ENCODE measurements at places on chromosomes 12 and 14.
A peak's percentile ranks its signal among the peaks of the same experiment; 100 is the strongest.

DNA sequence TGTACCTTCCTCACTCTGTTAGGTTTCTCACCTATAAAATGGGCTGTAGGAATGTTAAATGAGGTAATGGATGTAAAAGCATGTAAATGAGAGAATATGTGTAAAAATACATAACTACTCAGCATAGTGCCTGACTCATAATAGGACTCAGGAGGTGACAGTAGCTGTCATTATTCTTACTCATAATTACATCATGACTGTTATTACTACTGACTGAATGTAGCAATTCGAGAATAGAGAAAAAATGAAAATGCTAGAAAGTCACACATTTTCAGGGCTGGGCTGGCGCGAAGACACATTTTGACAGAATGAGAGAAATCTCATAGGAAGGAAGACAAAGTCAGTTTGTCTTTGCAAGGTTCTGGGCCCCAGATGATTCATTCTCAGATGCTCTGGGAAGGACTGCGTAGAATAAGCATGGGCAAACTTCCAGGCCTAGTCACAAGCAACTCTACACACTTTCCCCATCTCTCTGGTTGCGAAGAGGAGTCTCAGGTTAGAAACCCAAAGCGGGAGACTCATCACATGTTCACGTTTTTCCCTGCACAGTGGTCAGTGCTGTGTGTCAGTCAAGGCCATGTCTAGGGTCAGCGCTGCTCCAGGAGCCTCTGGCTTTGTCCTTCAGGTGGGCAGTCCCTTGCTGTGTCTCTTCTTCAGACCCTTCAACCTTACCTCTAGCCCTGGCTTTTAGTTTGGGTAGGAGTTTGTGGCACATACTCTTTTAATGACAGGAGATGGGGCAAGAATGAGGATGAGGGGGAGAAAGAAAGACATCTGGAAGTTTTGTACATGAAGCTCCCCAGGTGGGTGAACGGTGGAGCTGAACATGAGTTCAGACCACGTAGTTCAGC is 8.4 kb downstream of the GPRC5A start:
- peak; percentile 43 for DNase-seq

- no peak for DNase-seq
These were observed 373.5 kb upstream of the CLEC14A start for GRCh38 chr14:38629412-38629811.

DNA sequence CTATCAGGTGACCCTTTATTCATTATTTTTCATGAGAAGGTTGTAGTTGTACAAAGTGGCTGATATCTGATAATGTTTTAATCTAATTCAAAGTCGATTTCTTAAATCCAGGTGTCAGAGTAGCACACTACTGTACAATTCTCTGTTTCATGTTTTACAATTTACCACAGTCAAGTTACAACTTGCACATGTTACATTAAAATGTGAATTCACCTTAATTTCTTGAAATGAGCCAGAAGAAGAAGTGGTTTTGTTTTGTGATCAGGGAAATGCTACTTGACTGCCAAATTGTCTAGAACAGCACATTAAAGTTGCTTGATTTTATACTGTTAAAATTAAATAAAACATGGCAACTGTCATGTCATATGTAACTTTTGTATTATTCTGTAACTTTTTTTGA is 23.2 kb downstream of the LRRK2 start:
- no peak for DNase-seq

DNA sequence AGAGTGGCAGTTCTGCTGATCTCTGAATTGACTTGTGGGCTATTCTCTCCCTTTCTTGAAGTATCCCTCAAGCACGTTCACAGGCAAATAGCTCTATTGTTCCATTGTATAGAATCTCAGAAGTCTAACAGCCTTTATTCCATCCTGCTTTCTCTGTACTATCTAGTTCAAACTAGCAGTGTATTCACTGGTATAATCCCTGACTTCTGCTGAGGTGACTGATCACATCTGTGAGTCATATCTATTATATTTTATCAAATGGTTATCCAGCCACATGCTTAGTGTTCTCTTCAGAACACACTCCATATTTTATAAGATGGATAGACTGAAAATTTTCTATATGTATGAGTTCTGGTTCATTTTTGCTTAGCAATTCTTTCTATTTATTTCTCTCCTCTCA is 866.1 kb downstream of the C12orf50 start:
- DNase-seq = no peak

DNA sequence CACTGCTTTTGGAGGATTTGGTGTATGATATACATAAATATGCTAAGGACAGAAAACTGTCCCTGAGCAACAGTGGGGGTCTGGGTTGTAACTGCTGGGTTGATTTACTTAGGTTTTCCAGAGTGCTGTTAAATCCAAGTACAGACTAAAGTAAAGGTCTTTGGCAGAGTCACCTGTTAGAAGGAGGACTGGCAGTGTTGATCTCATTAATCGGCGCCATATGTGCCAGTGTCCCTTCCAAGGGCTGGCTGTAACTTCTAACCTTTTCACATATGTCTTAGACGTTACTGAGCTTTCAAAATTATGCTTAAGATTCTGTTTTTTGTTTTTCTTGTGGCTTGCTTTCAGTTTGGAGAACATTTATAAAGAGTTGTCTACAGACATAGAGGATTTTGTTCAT is 5.1 kb downstream of the UNG start:
- DNase-seq = no peak

DNA sequence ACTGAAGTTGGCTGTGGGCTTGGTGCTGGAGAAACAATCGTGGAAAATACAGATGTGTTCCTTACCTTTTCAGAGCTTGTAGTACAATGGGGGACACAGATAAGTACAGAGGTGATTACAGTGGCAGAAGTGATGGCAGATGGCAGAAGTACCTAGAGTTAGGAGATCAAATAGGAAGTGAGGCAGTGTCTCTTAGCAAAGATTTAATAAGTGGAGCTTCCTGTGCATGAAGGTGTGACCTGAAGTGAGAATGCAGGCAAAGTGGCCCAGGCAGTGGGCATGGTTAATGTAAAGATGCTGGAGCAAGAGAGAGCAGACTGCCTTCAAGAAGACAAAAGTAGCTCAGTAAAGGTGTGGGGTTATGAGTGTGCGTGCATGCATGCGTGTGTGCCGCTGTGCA is 16.0 kb downstream of the LRRK2 start:
- DNase-seq = no peak

- no peak for DNase-seq
These were observed 68.5 kb downstream of the RNF34 start for GRCh38 chr12:121468499-121468801.

DNA sequence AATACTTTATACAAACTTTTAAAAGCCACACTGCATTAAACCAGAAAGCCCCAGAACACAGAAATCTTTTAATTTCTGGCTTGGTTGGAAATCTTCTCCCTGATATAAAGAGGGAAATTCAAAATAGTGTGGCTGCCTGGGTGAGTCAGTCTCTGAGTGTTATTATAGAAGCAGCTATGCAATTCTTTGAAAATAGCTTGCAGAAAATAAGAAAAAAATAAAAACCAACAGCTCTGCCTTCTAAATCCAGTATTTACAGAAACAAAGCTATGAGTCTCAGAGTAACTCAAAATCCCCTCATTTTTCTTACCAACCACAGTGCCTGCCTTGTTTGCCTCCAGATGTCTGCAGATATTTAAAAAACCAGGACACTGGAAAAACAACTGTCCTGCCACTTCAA is 68.6 kb upstream of the FERMT2 start:
- no peak for DNase-seq

DNA sequence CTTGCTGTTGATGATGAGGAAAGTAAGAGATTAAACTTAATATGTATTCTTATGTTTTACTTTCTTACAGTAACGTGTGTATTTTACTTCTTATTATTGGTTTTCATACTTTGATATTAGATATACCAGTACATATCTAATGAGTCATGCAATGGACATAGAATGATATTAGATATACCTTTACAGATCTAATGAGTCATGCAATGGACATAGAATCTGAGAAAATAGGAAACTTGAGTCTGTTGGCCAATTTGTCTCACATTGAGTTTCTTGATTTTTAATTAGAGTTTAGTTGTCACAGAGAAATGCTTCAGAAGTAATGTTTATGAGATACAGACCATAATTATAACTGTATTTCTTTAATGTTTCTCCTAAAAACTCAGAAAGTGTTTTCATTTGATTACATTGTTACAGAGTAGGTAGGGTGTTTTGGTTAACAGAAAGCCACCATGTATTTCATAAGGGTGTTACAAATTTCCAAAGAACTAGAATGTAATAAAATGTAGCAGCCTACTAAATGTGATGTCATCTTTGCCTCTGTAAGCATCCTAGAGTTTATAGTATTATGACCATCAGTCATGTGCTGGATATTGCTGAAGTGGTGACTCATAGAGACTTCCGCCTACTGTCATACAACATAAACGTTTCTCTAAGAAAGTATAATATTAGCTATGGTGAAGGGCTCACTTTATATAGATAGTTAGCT is 3.0 kb downstream of the GAS2L3 start:
- DNase-seq = no peak

GRCh38 chr14:73723797-73724661 is 9.8 kb upstream of the PNMA1 start:
- DNase-seq = no peak

- DNase-seq = no peak
These were observed 11.9 kb downstream of the CFAP54 start for GRCh38 chr12:96501133-96501761.

DNA sequence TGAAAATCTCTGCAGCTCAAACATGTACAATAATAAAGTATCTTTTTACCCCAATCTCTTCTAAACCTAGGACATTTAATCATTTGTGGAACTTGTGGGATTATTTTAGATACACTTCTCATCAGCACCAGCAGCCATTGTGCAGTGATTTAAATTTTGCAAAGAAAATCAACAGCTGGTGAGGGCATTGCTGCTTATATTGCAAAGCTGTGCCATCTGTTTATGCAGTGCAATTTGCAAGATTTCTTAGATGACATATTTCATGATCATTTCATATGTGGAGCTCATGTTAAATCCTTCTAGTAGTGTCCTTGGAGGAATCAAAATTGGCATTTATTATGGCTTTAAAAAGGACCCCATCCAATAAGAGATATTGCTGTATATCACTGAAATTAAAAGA is 320.7 kb downstream of the BTG1 start:
- no peak for DNase-seq

Data from stimulated activated CD4-positive, alpha-beta T cell treated with anti-CD3 and anti-CD28 coated beads, Interleukin-4, amount 100 ng/mL, for 1 hour (primary cell).